ENCODE measurements at places on chromosomes 3 and 15.

DNA sequence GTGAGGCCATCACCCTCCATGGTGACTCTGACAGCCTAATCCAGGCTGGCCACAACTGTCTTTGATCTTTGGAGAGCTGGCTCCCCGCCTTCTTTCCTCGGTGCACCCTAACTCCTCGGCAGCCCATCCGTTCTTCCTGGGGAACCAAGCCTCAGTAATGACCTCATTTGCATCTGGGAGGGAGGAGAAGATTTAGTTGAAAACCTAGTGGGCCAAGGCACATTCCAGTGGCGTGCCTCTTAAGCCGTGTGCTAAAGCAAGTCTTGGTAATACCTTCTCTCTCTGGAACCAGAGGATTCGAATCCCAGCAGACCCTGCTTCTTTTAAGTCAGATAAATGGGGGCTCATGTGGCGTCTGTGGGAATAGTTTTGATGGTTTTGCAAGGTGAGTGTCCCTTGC is 233.1 kb downstream of the EBLN2 start:
- DNase-seq: no peak

GRCh38 chr3:63878394-63879060 is 14.9 kb downstream of the ATXN7 start:
- DNase-seq: no peak

GRCh38 chr15:92510163-92510882 is 116.6 kb downstream of the ST8SIA2 start:
- peak; percentile 72 for DNase-seq

GRCh38 chr3:127628788-127629466 is at the start of gene PODXL2:
Gene PODXL2 (plus strand): TSS chr3:127629185. CDS start chr3:127629220, 35 bp downstream.
- DNase-seq: peak; percentile 48

GRCh38 chr15:77002954-77003912 is 8.3 kb downstream of the PSTPIP1 start:
- no peak for DNase-seq

DNA sequence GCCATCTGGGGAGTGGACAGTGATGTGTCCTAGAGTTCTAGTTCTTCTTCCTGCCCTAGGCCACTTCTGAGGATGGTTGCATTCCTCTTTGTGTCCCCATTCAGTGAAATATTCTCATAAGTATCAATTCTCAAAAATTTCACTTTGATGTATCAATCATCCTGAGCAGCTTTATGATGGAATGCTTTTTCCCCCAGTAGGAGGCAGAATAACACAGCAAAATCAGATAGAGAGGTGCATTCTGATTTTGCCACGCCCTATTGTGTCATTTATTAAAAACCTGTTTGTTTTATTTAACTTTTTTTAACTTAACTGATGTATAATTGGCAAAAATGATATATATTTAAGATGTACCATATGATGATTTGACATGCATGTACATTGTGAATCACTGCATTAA is 656.0 kb upstream of the GRM7 start:
- no peak for DNase-seq

GRCh38 chr3:123318374-123318773 is 116.6 kb downstream of the SEC22A start:
- no peak for DNase-seq

- DNase-seq: peak; percentile 30
Measured at GRCh38 chr15:80875568-80876347, 96.6 kb downstream of the CEMIP start.

DNA sequence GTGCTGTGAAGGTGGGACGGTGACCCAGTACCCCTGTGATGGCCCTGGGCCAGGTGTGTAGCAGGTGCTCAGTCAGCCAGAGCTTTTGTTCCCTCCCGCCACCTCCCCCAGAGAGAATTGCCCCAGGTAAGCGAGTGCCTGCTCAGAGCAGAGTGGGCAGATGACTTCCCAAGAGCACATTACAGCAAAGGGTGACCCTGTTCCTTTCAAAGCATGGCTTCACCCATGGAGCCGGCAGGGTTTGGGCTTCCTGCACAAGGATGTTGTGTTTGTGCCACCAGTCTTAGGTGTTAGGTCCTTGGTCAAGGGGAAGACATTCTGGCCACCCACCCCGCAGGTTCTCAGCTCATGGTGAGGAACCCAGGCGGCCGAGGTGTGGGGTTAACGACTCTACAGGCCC is 30.7 kb downstream of the SLC6A6 start:
- DNase-seq: no peak

DNA sequence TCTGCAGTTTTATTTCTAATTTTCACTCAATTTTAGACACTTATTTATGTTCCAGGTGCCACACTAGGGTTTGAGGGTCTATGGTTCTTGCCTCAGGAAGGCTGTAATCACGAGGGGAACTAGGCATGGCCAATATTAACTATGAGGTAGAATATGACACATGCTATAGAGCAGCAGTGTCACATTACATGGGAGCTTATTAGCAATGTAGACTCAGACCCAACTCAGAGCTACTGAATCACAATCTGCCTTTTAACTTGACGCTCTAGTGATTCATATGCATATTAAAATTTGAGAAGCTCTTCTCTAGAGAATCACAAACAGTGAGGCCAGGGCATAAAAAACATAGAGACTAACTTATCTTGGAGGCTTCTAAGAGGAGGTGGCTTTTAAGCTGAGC is 32.8 kb upstream of the MRPL3 start:
- peak; percentile 66 for DNase-seq

GRCh38 chr3:9947025-9947995 is 4.9 kb downstream of the PRRT3 start:
- peak; percentile 60 for DNase-seq

DNA sequence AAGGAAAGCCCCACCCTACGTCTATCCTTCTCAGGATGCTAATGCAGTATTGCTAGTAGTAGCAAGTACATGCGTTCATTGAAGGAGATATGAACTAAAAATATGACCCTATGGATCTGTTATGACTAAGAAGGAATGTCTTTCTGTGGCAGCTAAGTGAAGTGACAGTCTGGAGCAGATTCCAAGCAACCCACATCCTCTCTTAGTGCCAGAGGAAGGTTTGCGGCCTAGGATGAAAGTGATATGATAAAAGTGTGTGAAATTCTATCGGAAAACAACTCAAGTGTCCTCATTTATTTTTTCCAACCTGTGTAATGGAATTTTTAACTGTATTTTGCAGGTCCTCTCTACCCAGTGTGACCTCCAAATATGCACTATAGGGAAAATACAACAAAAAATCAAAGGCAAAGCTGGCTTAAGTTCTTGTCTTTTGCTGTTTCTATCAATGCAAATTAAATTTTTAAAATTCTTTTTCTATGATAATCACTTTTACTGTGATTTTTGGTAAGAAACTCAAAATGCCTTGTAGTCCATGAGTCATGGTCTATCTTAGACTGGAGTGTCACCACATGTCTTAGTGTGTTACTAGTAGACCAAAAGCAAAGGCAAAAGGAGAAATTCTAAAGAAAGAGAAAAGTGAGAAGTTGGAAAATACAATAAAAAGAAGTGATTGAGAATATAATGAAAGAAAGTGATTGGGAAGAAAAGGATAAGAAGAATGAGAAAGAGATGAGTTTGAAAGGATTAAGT is 161.2 kb upstream of the TMCO5A start:
- DNase-seq: peak; percentile 93
